ENCODE measurements at places on chromosomes 1 and 21.
A peak's percentile ranks its signal among the peaks of the same experiment; 100 is the strongest.

- no peak for DNase-seq
Measured at GRCh38 chr21:26085127-26085526, 85.4 kb downstream of the APP start.

GRCh38 chr1:25795211-25795610, 4.8 kb upstream of the SELENON start:
- no peak for DNase-seq

GRCh38 chr1:220527908-220528678, at the start of gene MARK1:
MARK1 (plus strand) TSS chr1:220528136; CDS start chr1:220528823, 687 bp downstream.
- peak; percentile 44 for DNase-seq

DNA sequence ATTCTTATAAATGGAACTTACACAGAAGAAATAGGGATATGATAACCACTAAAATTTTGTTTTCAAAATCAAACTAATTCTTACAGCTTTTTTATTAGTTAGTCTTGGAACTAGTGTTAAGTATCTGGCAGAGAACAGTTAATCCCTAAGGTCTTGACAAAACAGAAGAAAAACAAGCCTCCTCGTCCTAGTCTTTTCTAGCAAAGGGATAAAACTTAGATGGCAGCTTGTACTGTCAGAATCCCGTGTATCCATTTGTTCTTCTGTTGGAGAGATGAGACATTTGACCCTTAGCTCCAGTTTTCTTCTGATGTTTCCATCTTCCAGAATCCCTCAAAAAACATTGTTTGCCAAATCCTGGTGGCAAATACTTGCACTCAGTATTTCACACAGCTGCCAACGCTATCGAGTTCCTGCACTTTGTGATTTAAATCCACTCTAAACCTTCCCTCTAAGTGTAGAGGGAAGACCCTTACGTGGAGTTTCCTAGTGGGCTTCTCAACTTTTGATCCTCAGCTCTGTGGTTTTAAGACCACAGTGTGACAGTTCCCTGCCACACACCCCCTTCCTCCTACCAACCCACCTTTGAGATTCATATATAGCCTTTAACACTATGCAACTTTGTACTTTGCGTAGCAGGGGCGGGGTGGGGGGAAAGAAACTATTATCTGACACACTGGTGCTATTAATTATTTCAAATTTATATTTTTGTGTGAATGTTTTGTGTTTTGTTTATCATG, 42.3 kb upstream of the LAMC2 start:
- no peak for DNase-seq

DNA sequence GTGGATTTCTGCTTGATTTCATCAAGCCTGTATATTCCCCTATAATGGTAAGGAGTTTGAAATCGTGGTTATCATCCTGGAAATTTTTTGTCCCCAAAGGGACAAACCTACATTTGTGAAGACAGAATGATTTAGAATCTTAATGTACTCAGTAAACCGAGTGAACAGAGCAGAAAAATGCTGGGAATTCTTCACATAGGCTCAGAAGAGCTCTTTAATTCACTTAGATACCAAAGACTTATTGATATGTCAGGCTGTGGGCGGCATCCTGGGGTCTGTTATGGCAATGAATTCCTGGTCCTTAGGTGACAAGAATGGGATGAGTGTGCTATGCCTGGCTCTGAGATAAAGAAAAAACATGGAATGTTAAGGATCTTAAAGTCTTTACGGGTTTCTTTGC, 74.9 kb downstream of the ROR1 start:
- no peak for DNase-seq

GRCh38 chr1:160993544-160994193, 27.3 kb downstream of the F11R start:
- DNase-seq, result no peak

Data from SJSA1 (cell line).